SK-N-SH treated with all-trans-retinoic acid at 6 μM for 48 hours (cell line): ENCODE measurements at places on chromosomes 6 and 20.

DNA sequence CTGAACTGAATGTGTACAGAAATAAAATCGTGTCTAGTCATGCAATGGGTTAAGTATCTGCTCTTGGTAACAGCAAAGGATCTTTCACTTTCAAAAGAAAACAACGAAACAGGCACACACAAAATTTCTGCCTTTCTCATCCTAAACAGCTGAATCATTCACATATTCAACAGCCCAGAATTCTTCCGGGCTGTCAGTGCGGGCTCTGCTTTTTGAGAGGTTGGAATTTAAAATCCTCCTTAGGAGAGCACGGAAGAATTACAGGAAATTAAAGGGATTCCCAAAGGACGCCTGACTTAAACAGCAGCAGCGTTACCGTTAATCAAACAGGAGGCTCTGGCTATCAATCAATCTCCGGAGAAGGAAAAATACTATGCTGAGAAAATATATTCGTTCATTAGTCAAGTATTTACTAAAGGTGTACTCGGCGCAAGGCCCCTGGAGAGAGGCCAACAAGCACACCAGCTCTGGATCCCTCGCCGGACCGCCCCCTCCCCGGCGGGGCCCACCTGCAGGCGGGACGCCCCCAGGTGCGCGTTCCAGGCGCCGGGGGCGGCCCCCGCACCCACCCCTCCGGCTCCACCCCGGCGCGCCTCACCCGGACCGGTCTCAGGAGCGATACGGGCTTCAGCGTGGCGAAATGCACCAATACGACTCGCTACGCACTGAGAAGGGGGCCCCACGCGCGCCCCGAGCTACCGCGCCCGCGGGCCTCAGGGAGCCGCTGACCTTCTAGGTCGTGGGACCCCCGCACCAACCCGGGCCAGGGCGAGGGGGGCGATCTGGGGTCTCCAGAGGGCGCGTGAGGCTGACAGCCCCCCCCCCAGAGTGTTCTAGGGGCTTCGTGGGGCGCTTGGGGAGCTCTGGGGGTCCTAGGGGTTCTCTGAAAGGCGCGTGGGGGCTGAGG lies 1.0 kb downstream of the NAPB start:
- peak; percentile 51 for ATAC-seq

DNA sequence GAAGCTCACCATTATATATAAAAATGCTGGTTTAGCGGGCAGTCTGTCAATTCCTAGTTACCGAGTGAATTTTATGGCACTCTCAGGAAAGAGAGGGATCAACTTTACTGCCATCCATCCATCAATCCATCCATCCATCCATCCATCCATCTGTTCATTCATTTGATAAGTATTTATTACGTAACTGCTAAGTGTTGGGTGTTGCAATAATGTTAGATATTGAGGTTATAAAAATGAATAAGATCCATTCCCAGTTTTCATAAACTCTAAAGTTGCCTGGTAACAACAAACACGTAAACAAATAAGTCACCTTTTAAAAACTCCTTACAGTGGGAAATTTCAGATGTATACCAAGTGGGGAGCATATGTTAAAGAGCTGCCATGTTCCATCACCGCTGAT lies 36.8 kb downstream of the SASH1 start:
- no peak; the same call in 2 of the 3 replicates for ATAC-seq

DNA sequence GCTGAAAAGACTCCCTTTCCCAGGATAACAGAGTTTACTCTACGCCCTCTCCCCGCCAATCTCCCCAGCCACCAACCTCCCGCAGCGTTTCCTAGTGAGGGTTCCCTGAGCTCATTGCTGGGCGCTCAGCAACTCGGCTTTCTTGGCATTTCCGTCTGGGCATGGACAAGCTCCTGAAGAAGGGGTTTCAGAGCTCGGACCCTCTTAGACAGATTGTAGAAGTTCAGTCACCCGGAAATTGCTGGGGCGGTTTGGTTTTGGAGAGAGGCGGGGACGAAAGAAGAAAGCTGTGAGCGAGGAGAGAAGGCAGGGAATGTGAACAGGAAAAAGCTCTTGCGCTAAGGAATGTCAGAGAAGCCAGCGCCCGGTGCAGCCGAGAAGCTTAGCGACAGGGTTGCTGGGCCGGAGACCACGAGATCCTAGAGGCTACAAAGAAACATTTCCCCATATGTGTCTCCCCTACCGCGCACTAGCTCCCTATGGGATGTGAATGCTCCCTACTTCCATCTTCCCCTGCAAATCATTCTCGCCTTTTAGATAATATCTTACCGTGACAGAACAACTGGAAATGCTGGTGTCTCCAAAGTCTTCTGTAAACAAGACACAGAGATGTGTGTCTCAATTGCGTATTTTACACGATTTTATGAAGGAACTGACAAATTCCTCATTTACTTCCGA lies 15.8 kb downstream of the POM121L2 start:
- peak; percentile 63 for ATAC-seq

GRCh38 chr20:19995220-19995863 lies 21.8 kb upstream of the NAA20 start:
- peak; percentile 20 for ATAC-seq

DNA sequence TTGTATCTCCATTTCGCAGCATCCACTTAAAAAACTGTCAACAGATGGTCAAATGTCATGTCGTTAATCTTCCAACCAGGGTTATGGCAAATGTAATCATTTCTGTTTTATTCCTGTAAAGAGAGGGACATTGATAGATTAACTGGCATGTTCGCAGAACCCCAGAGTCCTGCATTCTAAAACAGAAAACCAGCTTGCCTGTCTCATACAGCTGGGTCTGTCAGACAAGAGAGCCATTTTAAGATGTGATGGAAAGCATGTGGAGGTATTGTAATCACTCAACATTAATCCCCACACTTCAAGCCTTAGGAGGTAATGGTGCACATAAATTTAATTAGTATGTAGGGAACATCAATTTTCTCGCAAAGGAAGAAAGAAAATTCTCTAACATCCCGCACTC lies 4.4 kb downstream of the SMLR1 start:
- ATAC-seq, result no peak

DNA sequence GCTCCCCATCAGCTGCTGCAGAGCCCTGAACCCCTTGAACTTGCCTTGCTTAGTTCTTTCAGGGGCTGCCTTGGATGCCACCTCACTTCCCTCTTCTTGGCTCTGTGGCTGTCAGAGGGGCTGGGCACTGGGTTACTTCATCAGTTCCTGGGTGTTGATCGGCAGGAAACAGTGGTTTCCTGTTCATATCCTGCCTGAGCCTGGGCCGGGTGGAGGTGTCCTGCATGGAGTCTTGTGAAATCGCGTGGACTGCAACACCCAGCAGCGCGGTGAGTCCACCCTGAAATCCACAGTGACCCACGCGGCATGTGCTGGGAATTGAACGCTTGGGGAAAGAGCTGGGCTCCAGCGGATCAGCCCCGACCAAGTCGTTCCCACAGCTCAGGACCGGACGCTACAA lies 97.5 kb downstream of the CDH26 start:
- no peak for ATAC-seq

GRCh38 chr6:130187335-130188206 lies 35.2 kb downstream of the SAMD3 start:
- ATAC-seq, result no peak

GRCh38 chr6:34486106-34486740 lies 20.3 kb downstream of the PACSIN1 start:
- no peak for ATAC-seq

DNA sequence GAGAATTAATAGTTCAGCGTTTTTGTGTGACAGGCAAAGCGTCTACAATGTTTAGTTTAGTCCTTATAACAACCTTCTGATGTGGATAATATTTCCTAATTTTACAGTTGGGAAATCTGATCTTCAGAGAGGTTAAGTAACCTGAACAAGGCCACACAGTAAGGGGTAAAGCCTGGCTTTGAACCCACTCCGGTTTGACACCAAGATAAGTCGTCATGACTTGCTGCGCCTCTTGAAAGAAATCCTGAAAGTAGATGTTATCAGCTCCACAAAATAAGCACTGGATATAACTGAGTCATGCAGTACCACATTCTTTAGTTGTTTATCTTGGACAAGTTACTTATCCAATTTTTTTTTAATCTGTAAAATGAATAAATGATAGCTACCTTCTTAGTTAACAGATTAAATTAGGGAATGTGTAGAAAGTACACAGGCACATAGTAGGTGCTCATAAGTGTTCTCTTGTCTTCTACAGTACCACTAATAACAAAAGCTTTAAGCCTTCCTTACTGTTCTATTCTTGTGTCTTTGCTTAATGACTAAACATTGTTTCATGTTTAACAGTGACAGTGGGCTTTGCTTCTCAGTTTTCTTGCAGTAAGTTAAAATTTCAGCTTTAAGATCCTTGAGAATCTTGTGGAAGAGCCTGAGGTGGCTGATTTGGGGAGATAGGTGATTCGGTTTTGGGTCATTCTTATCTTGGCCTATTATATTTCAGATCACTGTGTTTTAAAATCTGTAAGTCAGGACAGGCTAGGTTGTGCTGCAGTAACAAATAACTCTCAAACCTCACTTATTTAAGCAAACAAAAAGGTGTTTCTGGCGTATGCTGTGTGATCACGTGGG lies 2.1 kb downstream of the HIVEP1 start:
- no peak for ATAC-seq

DNA sequence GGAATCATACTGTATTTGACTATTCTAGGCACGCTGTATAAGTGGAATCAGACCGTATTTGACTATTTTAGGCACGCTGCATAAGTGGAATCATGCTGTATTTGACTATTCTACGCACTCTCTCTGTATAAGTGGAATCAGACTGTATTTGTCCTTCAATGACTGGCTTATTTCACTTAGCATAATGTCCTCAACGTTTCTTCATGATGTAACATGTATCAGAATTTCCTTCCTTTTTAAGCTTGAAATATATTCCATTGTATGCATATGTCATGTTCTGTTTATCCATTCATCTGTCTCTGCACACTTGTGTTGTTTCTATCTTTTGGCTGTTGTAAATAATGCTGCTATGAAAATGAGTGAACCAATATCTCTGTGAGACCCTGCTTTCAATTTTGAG lies 5.7 kb downstream of the CCDC170 start:
- no peak for ATAC-seq

DNA sequence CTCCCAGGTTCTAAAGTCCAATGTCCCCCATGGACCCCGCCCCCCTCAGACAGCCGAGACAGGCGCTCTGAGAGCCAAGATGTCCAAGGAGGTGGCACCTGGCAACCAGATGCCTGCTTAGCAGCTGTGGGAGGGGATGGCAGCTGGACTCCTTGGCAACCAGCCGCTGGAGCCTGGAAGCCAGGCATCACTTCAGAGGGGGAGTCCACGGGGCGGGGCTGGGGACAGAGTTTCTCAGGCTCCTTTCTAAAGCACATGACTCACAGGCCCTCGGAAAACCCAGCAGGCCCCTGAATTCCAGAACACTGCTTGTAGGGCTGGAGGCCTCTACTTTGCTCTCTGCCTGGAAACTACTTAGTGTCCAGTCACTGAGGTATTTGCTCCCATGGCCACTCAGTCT lies 51.5 kb downstream of the PREX1 start:
- ATAC-seq, result peak; percentile 81

DNA sequence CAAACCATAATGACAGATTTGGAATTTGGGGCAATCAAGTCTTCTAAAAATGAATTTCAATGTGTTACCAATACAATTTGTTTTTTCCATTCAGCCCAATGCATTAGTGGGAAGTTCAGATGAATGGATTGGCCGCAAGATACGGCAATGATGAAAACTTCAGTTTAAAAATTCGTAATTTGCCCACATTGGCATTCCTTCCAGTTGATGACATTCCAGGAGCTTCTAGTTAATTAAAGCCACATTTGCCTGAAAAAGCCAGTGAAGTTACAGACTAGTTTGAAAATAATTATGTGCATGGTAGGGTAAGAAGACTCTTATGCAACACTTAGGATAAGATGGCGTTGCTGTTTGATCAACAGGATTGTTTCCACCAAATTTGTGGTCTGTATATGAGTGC lies 46.2 kb downstream of the NHLRC1 start:
- no peak for ATAC-seq

GRCh38 chr6:50821441-50822077 lies 2.9 kb downstream of the TFAP2B start:
- no peak for ATAC-seq

DNA sequence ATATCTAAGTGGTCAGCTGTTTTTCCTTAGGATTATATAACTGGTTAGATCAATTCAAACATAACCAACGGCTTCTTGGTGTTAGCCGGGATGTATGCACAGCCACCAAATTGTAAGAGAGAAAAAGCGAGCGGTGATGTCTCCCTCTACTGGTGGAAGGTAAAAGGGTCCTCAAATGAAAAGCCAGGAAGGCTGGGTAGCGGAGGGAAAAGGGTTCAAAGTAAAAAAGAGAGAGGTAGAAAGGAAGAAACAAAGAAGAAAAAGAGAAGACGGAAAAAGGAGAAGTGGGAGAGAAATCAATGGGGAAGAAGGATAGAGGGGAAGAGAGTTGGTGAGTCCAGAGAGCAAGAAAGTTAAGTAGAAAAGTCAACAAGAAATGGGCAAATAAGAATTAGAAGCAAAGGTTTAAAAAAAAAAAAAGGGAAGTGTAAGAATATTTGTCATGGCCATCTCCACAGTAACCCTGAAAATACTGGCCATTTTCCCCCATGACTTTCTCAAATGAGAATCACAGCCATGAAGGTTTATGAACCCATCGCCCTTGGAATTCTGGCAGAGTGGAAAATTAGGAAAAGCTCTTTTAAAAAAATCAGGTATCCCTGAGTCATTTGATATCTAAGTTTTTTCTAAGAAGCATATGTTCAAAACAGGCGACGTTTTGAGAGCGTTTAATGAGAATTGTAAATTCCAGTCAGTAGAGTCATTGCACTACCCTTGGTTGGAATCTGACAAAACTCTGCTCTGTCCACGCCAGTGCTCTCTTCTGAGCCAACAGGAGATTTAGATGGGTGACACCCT lies 155.6 kb upstream of the SNX9 start:
- peak; percentile 87 for ATAC-seq

GRCh38 chr6:138031417-138031816 lies 75.8 kb downstream of the PERP start:
- ATAC-seq, result no peak

DNA sequence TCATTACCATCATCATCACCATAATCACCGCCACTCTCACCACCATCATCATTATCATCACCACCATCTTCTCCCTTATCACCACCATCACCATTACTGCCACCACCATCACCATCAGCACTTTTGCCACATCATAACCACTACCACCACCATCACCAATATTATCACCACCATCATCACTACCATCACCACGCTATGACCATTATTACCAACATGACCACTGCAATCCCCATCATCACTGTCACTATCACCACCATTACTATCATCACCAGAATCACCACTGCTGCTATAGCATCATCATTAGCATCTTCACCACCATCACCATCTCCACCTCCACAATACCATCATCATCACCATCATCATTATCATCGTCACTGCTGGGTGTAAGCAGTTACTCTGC lies 25.6 kb downstream of the CST1 start:
- no peak for ATAC-seq

- ATAC-seq, result no peak
These were observed 37.7 kb downstream of the ECHDC1 start for GRCh38 chr6:127305741-127306140.

- no peak for ATAC-seq
These were observed 48.1 kb downstream of the PRL start for GRCh38 chr6:22248513-22249308.

- no peak for ATAC-seq
These were observed 38.4 kb upstream of the LRRC1 start for GRCh38 chr6:53756396-53756795.
